ENCODE measurements at places on chromosomes 3 and 15.

DNA sequence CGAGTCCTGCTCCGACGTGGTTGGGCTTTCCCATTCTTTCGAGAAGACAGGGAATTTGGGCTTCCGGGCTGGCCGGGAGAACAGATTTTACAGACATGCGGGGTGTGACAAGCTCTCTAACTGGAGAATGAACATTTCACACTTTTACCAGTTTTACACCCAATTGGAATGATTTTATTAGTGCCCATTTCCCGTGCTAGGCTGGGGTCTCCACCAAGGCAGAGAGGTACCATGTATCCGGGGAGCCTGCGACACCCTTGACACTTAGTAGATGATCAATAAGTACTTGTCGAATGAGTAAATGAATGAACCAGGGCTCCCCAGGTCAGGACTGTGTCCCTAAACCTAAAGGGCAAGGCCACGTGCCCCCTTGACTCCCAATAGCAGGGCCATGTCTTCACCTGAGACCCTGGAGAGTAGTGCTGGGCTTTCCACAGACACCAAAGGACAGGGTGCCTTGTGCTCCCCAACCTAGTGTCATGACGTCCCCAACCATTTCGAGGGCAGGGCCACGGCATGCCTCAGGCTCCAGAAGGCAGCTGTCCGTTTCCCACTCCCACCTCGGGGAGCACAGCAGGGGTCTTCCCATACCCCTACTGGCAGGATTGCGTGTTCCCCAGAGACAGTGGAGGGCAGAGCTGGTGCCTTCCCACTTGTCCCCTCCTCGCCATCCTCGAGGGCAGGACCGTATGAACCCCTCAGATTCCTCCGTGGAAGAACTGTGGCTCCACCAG lies 679 bp upstream of the MYD88 start:
- DNase-seq: no peak
- H3K4me1 ChIP-seq: peaks cover 69% of the 10 kb centered on the region
- H3K27ac ChIP-seq: peak overlapping the region; percentile 92
- H3K36me3 ChIP-seq: peaks cover 53% of the 10 kb centered on the region

DNA sequence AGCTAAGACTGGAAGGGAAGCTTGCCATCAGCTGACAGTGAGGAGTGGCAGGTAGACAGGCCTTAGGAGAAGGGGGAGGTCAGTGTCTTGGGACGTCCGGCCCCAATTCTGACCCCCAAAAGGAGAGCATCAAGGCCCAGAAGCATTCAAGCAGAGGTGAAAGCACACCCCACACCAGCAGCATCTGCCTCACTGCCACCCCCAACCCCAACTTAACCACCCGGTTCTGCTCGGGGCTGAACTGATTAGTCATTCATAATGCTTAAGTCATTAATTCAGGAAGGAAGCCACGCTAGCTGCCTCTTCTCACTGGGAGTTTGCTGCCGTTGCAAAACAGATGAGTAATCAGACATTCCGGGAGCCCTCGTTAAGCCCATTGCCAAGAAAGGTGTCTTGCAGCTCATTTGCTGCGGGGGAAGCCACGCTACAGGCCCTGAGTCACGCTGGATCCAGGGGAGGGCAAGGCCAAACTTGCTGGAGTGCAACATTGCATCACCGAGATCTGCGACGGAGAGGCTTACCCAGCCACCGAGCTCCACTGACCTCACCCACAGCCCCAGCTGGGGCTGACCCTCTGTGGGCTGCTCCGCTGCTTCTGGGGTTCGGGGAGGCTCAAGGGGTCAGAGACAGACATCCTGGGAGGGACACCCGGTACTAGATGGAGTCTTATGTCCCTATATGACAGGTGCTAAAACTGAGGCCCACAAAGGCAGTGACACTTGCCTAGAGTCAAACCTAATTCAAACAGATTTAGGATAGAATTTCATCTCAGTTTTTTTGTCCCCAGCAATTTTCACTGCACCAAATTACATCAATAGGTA lies 46.4 kb upstream of the HES1 start:
- no peaks in the 10 kb centered on the region for H3K27me3 ChIP-seq
- peak; percentile 96 for DNase-seq
- H3K36me3 ChIP-seq: peaks cover 18% of the 10 kb centered on the region
- H3K4me1 ChIP-seq: peaks cover 58% of the 10 kb centered on the region

DNA sequence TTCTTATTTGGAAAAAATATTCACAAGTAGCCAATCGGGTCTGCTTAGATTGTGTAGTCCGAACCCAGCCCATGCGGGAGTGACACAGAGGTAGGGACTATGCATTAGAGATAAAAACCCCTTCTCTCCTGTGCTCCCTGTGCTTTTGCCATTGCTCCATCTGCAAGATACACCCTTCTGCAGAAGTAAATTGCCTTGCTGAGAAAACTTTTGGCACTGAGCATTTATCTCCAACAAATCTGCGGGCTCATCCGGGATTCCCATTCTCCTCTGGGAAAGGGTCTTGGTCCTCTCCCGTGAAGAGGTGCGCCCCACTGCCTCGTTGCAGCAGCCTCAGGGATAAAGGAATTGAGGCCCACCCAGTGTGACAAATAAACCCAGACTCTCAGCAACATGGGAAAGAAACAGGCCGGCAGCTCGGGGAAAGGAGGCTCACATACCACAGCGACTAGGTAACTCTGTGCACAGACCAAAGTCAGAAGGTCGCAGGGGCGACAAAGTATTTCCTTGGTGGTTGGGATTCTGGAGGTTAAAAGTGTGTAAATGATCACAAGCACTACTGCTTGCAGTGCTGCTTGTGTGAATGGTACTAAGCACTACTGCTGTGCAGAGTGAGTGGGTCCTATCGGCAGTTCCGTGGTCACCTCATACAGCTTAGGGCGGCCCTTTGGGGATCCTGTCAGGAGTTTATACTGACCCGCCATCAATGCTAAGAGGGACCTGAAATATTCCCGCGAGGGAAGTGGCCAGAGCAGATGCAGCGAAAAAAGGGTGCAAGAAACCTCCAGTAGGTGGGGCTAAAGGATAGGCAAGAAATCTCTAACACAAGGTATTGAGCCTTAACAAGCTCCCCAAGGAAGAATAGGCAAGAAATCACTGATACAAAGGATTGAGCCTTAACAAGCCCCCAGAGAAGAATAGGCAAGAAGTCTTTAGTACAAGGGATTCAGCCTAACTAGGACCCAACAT lies 54.3 kb downstream of the GSK3B start:
- no peaks in the 10 kb centered on the region for H3K4me1 ChIP-seq
- no peaks in the 10 kb centered on the region for H3K27me3 ChIP-seq
- DNase-seq: no peak

GRCh38 chr3:25594007-25594502 lies 70.7 kb downstream of the TOP2B start:
- H3K27ac ChIP-seq: peak overlapping the region; percentile 15
- H3K4me3 ChIP-seq: no peak overlapping the region
- DNase-seq: peak; percentile 35
- H3K36me3 ChIP-seq: peaks cover 42% of the 10 kb centered on the region
- no peaks in the 10 kb centered on the region for H3K27me3 ChIP-seq

- H3K27me3 ChIP-seq: no peaks in the 10 kb centered on the region
Observed at GRCh38 chr3:24595796-24596195, 101.1 kb upstream of the THRB start.

DNA sequence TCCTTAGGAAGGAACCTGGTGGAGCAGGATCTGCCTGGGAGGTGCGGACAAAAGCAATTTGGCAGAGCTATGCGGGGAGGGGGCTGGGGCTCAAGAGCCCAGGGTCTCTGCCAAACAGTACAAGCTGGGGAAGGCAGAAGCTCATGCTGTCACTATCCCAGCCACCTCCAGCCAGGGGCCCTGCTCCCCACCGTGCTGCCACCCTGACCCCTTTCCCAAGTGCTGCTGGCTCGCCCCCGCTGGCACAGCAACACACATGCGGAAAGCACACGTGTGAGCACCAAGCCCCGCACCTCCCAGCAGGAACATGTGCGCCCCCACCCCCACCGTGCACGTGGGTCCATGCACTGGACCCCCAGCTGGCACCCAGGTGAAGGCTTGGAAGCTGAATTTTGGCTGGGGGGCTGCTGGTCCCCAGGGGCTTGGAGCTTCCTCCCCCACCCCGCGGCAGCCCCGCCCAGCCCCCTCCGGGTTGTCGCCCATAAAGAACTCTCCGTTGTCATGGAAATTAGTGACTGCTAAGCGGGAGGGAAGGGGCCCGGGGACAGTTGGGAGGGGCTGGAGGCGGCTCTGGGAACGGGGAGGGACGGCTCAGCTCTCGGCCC lies 742 bp downstream of the CAMKV start:
- peaks cover 72% of the 10 kb centered on the region for H3K27me3 ChIP-seq
- no peak for DNase-seq
- H3K4me1 ChIP-seq: no peaks in the 10 kb centered on the region
- peaks cover under 1% of the 10 kb centered on the region for H3K36me3 ChIP-seq
- no peak overlapping the region for H3K27ac ChIP-seq
- no peak overlapping the region for H3K4me3 ChIP-seq

- H3K27me3 ChIP-seq: no peaks in the 10 kb centered on the region
- DNase-seq: no peak
- H3K36me3 ChIP-seq: no peaks in the 10 kb centered on the region
- H3K27ac ChIP-seq: no peak overlapping the region
- H3K4me1 ChIP-seq: no peaks in the 10 kb centered on the region
Observed at GRCh38 chr3:196121066-196121465, 39.2 kb upstream of the TFRC start.

DNA sequence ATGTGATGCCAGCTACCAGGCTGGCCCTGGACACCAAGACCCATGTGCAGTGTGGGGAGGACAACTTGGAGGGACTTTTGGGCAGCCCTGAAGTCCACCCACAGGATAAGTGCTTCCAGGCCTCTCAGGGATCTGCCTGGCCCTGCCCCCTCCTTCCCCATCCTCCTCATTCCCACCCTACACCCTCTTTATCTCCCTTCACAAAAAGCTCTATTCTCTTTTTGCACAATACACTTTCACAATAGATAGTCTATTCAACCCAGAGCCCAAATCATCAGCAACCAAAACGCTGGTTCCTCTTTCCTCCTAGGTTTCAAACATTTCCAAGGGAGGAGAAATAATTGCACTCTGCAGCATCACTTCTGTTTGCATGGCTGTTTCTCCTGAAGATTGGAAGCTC lies 7.8 kb upstream of the ZNF710 start:
- no peaks in the 10 kb centered on the region for H3K36me3 ChIP-seq
- no peak overlapping the region for H3K4me3 ChIP-seq
- no peaks in the 10 kb centered on the region for H3K27me3 ChIP-seq
- H3K4me1 ChIP-seq: peaks cover 5% of the 10 kb centered on the region
- no peak for DNase-seq

DNA sequence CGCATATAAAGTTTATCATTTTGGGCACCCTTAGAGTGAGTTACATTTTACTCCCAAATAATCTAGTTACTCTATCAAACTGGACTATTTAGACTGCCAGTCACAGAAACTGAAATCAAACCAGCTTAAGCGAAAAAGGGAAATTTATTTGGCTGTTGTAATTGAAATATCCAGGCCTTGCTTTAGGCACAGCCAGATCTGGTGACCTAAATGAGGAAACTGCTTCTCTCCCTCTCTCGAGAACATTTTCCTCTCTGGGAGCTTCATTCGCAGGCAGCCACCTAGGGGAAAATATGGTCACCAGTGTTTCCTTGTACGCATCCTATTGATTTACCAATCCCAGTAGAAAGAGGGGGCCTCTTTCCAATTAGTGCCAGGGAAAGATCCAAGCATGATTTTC lies 175.3 kb upstream of the MITF start:
- H3K27me3 ChIP-seq: no peaks in the 10 kb centered on the region
- H3K36me3 ChIP-seq: no peaks in the 10 kb centered on the region
- H3K4me3 ChIP-seq: no peak overlapping the region
- DNase-seq: no peak

GRCh38 chr3:119769394-119770149 lies 12.3 kb upstream of the NR1I2 start:
- no peaks in the 10 kb centered on the region for H3K36me3 ChIP-seq
- no peak overlapping the region for H3K27ac ChIP-seq
- DNase-seq: no peak
- H3K4me3 ChIP-seq: no peak overlapping the region
- no peaks in the 10 kb centered on the region for H3K4me1 ChIP-seq

GRCh38 chr15:55322467-55322866 lies 3.4 kb downstream of the PIGB start:
- no peak overlapping the region for H3K27ac ChIP-seq
- H3K36me3 ChIP-seq: peaks cover 17% of the 10 kb centered on the region
- H3K4me1 ChIP-seq: peaks cover 5% of the 10 kb centered on the region
- no peaks in the 10 kb centered on the region for H3K27me3 ChIP-seq

DNA sequence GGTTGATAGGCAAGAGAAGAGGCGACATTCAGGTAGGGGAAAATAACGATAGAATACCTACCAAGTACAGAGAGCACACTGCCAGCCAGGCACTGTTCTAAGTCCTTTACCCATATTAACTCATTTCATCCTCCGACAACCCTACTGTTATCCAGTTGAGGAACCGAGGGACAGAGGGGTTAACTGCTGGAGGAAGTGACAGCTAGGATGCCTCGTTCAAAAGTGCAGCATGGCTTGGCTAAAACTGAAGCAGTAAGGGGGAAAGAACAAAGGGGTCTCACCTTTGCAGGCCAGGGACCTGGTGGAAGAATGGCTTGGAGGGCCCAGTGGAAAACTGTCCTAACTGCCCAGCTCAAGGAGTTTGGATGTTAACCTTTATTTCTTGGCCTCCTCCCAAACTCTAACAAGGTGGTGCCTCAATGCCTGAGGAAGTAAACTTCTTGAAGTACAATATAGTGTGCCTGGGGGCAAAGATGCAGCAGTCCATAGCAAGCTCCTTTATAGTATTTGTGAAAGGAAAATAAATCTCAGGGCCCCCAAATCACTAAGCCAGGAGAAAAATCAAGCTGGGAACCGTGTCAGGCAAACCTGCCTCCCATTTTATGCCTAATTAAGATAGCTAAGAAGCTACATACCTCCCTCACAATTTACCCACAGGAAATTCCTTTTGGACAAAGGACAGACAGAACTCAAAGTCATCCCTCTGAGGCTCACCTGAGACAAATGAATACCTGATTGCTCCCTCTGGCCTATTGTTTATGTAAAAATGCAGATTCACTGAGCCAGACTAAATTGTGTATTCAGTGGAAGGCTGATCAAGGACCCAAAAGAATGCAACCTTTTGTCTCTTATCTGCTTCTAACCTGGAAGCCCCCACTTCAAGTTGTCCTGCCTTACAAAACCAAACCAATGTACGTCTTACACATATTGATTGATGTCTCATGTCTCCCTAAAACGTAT lies 1.6 kb upstream of the ITGB5 start:
- no peak overlapping the region for H3K4me3 ChIP-seq
- DNase-seq: no peak
- H3K27ac ChIP-seq: no peak overlapping the region
- H3K4me1 ChIP-seq: peaks cover 24% of the 10 kb centered on the region
- peaks cover 50% of the 10 kb centered on the region for H3K36me3 ChIP-seq

DNA sequence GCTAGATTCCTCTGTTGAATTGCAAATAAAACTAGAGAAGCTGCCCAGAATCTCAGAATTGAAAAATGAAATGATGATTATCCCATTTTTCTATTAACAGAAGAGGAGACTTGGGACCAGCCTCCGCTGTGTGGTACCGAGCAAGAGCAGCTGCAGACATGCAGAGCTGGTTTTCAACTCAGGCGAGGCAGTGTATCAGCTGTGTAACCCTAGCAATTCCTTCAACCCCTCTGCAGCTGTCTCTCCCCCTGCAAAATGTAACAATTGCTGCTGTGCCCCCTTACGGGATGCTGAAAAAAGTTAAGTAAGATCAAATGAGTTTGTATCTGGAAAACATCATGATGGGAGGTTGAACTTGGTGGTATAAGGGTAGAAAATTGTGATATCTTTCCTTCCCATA lies 98.5 kb upstream of the C3orf80 start:
- H3K4me1 ChIP-seq: peaks cover 52% of the 10 kb centered on the region
- no peak for DNase-seq
- no peaks in the 10 kb centered on the region for H3K27me3 ChIP-seq
- H3K4me3 ChIP-seq: no peak overlapping the region
- peaks cover 7% of the 10 kb centered on the region for H3K36me3 ChIP-seq
- no peak overlapping the region for H3K27ac ChIP-seq

GRCh38 chr3:73197187-73197586 lies 135.7 kb downstream of the EBLN2 start:
- no peak overlapping the region for H3K4me3 ChIP-seq
- H3K27ac ChIP-seq: no peak overlapping the region
- no peak for DNase-seq
- no peaks in the 10 kb centered on the region for H3K27me3 ChIP-seq
- H3K36me3 ChIP-seq: no peaks in the 10 kb centered on the region
